ENCODE measurements at places on chromosomes 5 and 9. TPM values are rescaled to one million over a fixed set of nuclear protein-coding genes. Genes with fewer than 3 reads are reported as not detected.

Gene GKAP1
- total RNA-seq: 17.3 TPM

DNA sequence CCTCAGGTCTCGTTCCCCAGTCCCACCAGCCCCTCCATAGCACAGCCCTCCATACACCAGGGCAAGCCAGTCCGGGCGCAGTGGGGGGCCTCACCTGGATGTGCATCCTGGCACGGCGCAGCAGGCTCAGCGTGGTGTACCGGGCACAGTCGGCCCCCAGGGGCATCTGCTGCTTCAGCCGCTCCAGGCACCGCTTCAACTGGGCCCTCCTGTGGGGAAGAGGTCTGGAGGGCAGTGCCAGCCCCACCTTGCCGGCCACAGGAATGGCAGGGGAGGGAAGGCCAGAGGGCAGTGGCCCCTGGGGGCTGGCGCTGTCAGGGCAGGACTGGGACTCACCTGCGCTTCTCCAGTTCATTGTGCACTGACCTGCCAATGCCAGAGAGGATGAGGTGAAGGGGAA lies 1.4 kb downstream of the MXD3 start:
- peak; percentile 48 for DNase-seq

DNA sequence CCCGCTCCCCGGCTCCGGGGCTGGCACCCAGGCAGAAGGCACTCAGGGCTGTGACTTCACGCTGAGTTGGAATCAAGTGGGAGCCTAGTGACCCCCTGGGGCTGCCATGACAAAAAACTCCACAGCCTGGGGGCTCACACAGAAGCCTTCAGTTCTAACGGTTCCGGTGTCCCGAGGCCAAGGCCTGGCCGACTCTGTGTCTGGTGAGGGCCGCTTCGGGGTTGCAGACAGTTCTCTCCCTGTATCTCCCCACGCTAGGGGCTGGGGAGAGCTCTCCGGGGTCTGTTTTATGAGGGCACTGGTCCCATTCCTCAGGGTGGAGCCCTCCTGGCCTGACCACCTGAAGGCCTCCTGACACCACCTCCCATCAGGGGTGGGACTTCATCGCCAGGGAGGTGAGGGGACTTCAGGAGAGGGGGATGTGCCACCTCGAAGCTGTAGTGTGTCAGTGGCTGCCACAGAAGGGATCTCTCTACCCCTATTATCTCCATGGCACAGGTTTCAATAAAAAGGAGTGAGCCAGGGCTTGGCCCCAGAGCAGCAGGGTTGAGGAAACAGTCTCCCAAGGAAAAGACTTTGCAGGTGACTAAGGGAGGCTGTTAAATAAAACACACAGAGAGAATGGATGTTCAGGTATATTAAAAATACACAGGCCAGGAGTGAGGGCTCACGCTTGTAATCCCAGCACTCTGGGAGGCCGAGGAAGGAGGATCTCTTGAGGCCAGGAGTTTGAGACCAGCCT lies 1.5 kb upstream of the SLC6A3 start:
- no peak for DNase-seq

- no peak for DNase-seq
Observed at GRCh38 chr9:69822116-69822750, 1.6 kb downstream of the CFAP95 start.

- DNase-seq: no peak
Observed at GRCh38 chr9:33718987-33719386, 76.4 kb upstream of the PRSS3 start.

DNA sequence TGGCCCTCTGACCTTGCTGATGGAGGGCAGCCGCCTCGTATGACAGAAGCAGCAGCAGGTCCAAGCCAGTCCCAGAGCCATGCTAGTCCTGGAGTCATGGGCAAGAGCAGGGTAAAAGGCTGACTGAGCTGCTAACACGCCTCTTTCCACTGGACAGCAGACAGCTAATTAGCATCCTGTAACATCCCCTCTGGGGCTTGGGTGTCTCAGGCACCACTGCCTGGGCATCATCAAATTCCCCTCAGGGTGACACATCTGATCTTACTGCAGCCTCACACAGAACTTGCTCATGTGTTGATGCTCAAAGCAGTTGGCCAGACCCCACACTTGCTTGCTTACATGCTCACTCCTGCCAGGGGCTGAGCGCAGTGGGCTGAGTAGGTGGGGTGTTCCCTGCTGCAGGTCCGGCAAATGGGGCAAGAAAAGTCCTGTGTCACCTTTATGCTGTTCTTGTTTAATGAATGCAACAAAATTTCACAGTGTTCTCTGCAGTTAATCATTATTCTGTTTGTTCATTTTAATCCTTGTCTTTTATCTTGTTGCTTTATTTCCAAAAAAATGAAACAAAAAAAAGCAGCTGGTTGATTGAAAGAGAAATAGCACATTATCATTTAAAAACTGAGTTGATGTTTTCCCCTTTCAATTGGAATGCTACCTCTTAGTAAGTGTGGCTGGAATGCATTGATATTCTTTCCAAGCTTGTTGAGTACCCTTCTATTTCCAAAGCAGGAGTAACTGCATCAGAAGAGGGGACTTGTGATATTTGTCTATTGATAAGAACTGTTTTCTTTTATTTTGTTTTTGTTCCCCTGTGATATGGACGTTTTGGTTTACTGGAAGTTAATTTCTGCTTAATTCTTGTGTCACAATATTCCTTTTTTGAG lies 254.1 kb downstream of the CDH18 start:
- DNase-seq: no peak

GRCh38 chr9:738209-738915 lies 103.1 kb upstream of the DMRT1 start:
- no peak for DNase-seq

DNA sequence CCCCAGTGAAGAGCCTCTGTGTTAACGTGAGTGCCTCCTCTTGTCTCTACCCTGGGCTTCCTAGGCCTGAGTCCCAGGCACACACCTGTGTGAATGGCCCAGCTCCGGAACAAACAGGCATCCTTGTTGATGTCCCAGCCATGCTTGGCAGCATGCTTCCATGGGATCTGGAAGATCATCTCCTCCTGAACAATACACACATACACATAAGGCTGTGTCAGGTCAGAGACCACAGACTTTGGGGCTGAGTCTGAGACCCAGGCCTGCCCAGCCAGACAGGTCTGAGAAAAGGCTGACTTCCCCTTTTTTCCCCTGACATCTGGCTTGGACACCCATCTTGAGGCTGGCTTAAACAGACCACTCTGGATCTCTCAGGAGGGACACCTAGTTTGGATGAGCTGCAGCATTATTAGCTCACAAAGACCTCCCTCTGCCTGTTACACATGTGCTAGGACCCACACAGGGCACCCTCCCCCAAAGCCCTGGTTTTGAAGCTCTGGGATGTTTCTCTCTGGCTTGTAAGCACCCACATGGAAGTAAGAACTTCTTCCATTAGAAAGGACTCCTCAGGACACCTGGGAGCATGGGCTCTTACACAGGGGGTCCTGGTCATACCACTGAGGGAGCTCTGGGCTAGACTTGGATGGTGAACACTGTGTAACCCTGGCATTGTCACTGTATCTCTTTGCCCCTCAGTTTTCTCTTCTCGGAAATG lies 2.6 kb downstream of the IRF1 start:
- DNase-seq: peak; percentile 6

DNA sequence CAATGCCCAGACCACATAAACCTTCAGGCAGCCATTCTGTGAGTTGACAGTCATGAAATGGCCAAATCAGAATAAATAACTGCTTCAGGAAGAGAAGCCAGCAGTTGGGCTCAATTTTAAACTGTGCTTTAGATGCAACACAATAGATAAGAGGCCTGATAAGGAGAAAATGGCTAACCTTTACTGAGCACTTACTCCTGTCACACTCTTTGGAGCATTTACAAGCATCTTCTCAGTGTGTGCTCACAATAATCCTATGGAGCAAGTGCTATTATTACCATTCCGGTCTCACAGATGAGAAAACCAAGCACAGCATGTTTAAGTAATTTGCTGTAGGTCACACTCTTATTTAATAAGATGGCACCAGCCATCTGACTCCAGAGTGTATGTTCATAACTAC lies 11.5 kb upstream of the SH3RF2 start:
- no peak for DNase-seq

- no peak for DNase-seq
Observed at GRCh38 chr9:110802416-110803035, 133.9 kb downstream of the MUSK start.

DNA sequence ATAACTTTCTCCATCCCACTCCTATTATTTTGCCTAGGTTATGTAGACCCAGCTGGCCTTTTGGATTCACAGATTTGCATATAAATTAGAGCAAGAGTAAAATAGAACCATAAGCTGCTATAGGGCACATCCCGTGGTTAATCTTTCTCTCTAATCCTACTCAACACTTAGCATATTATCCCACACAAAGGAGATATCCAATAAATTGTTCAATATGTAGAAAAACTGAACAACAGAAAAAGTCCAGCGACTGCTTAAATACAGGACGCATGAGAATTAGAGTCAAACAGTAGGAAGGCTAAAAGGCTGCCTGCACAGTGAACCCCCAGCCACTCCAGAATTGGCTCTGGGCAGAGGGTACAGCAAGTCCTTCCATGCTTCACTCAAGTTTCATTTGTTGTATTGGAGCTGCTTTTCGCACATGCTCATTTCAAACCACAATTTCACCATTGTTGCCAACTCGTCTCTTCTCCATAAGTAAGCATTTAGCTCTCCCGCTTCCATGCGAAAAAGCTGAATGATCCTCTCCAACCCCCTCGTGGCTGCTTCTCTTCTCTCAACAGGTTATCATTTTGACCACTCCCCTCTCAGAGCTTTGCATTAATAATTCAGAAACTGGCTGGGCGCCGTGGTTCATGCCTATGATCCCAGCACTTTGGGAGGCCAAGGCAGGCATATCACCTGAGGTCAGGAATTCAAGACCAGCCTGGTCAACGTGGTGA lies 14.1 kb upstream of the IQGAP2 start:
- DNase-seq: no peak

DNA sequence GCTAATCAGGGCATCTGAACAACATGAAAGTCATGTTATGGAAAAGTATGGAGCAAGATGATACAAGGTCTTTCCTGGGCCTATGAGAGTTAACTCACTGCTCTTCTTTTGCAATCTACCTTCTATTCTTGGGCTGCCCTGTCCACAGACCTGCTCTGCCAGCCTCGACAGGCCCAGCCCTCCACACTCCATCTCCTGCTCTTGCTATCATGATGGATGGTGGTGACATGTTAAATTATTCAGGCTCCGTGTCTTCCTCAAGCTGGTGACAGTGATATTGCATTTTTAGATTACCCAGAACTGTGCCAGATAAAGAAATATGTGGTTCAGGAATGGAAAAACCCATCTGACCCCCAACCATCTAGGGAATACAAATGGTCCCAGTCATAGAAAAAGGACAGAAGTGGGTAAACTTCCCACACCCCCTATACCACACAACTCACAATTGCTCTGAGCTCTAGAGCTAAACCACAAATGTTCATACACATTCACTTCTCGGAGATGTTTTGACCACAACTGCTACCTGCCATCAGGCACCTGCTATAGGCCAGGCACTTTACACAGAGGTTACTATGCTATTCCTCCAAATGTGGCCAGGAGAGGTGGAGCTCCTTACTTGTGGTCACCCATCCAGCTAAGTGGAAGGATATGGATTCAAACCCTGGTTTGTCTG lies 311.3 kb downstream of the ASTN2 start:
- no peak for DNase-seq

DNA sequence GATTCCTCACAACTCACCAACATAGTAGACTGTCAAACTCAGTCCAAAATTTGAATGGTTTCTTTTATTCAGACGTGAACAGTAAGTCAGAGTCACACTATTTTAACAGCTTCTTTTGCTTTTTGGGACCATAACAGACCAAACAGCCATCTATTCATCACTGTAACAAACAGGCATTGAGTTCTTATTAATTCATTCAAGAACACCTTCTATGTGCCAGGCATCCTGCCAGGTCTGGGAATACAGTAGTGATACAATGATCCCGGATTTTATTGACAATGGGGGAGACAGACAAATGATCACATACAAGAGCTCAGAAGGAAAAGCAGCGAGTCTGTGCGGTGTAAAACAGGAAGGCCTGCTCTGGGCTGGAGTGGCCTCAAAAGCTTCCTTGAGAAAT lies 153.3 kb upstream of the ERCC6L2 start:
- no peak for DNase-seq

DNA sequence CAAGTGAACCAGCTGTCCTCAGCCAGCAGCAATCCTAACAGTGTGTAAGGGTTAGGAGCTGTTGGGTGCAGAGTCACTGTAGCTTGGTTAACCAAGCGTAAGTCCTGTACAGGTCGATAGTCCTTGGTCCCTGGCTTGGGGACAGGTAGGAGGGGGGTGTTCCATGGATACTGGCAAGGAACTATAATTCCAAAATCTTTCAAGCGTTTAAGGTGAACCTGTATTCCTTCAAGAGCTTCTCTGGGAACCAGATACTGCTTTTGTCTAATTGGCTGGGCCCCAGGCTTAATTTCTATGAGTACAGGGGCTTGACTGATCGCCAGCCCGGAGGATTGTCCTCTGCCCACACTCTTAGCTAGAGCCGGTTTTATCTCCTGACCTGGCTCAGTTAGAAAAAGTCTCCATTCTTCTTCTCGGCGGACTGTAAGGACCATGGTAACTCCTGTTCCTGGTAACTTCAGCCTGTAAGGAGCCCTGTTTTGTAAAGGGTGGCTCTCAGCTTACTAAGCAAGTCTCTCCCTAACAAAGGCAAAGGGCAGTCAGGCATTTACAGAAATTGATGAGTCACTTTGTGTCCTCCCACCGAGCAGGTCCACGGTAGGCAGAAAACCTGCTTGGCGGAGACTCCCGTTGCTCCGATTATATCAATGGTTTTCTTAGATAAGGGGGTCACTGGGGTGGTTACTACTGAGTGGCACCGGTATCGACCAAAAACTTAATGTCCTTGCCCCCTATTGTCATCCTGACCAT lies 6.0 kb upstream of the ZNF354C start:
- DNase-seq: no peak

DNA sequence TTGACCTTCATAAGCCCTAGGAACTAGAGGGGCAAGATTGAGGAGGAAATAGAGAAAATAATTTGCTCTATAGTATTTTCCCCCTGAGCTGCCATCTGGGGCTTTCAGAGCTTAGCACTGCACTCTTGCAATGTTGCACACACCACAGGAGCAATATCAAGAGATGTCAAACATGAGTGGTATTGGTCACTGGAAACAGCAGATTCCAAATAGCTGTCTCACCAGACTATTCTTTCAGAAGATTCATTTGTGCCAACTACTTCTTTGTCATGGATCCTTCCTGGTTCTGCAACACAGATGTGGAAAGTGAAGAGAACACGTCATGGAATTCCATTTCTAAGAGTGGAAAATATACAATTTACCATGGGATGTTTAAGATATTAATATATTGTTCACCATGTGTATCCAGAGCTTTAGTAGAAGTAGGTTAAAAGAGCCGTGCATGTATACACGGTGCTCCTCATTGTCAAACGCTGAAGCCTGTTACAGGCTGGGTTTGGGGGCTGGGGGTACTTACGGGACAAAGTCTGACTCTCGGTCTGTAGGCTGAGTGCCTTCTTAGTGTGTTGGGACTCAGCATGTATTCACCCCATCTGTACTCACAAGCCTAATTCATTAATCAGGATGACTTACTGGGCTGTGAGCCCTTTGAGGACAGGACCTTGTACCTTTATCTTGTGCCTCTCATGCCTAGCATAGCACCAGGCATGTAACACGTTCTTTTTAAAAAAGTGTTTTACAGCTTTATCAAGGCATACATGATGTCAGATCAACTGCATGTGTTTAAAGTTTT lies 31.4 kb upstream of the GDNF start:
- DNase-seq: no peak

GRCh38 chr9:2043243-2043642 lies 28.1 kb downstream of the SMARCA2 start:
- DNase-seq: no peak

- DNase-seq: no peak
Observed at GRCh38 chr5:76855961-76856360, 6.1 kb downstream of the S100Z start.

Measured in breast epithelium (tissue), 4 donors.